ENCODE measurements at places on chromosomes 5 and 9.
A peak's percentile ranks its signal among the peaks of the same experiment; 100 is the strongest.

DNA sequence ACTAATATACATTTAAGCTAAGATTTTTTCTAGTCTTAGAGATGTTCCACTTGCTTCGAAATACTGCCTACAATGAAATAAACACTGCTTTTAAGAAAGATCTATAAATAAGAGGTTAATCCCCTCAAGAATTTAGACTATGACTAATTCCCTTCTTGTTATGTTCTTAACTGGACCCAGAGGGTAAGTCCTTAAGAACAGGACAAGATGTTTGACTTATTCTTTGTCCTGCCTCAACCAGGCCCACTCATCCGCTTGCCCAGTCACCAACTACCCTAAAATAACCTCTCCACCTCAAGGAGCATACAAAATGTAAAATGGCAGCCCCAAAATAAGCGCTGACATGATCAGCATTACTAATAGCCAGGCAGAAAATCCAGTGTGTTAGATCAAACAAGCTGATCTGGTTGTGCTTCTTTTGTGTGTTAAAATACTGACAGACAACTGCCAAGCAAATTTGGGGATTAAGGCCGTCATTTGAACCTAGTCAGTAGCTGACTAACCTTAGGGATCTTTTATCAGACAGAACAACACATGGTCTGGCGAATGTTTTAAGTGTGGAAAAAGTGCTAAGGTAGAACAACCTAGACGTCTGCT is 93.7 kb upstream of the SMC5 start:
- no peak for DNase-seq

GRCh38 chr5:155886311-155887031 is 440.5 kb upstream of the SGCD start:
- DNase-seq = no peak

- DNase-seq = peak; percentile 52
These were observed 7.5 kb downstream of the PFDN1 start for GRCh38 chr5:140295414-140295813.

- DNase-seq = no peak
These were observed 778 bp upstream of the PPP6C start for GRCh38 chr9:125190361-125190801.

- no peak for DNase-seq
These were observed 1080.5 kb upstream of the DMAC1 start for GRCh38 chr9:8880060-8880459.

- no peak for DNase-seq
These were observed 1093.9 kb upstream of the CDH6 start for GRCh38 chr5:30099634-30100033.

GRCh38 chr9:121996783-121997182 is 96.3 kb downstream of the TTLL11 start:
- no peak for DNase-seq

GRCh38 chr9:110949081-110949480 is 89.2 kb downstream of the LPAR1 start:
- DNase-seq = no peak

GRCh38 chr9:118635416-118635815 is 733.8 kb downstream of the BRINP1 start:
- no peak for DNase-seq

DNA sequence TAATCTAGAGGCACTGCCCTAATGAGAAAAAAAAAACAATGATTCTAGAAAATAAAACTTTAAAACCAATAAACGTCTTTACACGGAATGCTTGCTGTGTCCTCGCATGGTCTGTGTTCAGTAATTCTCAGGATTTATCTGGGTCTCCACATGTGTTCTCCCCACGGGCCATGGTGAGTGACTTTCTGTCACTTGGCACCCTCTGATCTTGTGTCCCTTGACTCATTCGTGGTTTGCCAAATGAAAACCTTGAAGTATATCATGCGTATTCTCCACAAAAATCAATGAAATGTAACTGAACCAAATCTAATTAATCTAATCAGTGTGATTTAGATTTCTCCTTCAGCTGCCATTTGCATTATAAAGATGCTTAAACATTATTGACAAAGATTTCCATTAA is 48.0 kb downstream of the UBE2QL1 start:
- DNase-seq = no peak

DNA sequence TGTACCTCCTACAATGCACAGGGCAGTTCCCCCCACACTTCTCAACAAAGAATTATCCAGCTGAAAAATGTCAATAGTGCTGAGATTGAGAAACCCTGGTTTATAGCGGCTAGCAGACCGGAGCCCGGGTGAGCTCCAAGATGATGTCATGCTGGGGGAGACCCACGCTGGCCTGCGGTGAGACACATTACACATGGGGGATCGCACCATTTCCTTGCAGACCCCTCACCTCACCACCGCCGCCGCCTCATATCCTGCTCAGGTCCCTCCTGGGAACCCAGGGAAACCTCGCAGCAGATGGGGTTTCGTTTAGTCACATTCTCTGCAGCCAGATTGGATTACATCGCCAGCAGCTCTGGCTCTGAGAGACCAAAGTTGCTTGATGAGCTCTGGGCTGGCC is 14.7 kb upstream of the TNC start:
- DNase-seq = no peak

DNA sequence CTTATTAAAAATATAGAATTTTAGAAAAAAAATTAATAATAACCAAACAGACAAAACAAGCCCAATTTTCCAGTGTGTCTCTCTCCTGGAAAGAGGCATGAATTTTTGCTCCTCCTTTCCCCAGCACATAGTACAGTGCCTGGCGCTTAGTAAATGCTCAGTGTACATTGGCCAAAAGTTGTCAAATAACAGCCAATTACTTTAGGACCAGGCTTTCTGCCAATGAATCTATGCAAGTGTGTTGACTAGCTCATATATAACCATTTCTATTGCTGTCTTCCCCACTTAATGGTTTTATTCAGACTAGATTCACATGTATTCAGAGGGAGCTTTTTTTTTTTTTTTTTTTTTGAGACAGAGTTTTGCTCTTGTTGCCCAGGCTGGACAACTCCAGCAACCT is 120.1 kb upstream of the CD180 start:
- no peak for DNase-seq

DNA sequence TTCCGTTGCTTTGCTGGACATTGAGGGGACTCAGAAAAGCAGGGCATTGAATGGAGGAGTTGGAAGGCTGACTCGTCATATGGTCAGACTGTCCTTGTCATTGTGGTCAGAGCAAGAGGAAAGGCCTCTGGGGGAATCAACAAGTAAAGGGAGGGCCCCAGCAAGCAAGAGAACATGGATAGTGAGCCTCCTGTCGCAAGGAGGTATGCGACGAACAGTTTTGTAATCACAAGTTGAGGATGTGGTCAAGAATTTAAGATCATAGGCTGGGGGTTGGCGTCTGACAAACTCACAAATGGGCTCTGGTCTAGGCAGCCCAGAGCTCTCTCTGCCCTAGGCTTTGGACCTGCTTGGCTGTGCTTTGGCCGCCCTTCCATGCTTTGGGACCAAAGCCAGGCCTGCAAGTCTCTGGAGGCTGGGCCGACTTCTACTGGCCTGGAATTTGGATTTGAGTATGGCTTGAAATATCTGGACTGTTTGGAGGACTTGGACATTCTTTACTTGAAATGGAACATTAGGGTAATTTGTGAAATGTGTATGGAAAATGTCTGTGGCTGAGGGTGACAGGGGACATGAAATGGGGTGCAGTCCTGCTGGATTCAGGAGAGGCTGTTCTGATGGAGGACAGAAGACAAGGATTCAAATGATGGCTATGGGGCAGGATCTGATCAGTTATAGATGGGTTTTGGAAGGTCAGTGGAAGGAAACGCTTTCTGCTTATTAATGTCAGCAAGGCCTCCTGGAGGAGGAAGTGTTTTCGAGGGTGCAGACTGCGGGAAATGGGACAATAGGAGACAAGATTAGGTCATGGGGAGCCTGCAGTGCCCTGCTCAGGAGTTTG is 19.2 kb upstream of the NDST1 start:
- DNase-seq = peak; percentile 69

DNA sequence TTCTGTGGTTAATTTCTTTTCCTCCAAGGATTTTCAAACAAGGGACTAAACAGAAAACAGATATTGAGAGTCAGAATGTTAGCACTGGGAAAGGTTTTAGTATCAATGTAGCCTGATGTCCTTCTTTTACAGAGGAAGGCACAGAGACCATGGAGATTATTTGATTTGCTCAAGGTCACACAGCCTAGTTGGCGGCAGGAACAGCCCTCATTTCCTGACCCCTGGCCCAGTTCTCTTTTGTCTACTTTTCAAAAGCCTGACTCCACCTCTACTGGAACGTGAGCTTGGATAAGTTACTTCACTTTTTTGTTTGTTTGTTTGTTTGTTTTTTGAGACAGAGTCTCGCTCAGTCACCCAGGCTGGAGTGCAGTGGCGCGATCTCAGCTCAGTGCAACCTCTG is 6.6 kb upstream of the NRG2 start:
- no peak for DNase-seq

GRCh38 chr5:176485176-176485575 is 37.0 kb downstream of the FAF2 start:
- DNase-seq = no peak

DNA sequence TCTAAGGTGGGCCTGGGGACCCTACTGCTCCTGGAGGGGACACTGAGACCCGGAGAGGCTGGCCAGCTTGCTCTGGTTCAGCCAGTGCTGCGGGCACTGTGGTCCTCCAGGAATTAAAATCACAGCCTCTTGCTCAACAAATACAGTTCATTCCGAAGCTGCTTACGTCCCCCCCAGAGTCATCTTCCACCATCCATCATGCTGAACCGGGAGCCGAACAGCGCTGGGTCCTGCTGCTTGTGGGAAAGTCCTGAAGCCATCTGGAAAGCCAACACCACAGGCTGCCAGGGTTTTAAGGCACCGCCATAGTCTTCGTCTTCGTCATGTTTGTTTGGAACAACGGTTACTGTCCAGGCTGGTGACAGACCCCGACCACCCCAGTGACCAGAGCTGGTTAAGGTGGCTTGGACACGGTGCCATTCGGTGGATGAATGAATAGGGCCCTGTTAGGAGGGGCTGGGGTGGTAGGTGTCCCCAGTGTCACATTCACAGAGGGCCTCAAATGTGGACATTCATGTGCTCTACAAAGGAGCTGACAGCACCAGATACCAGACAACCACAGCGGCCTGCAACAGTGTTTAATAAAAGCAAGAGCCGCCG is 81.6 kb upstream of the PHYKPL start:
- no peak for DNase-seq

- no peak for DNase-seq
These were observed 5.3 kb downstream of the ERAP2 start for GRCh38 chr5:96881511-96882115.

- no peak for DNase-seq
These were observed 227.8 kb downstream of the PAPPA start for GRCh38 chr9:116381350-116381749.

DNA sequence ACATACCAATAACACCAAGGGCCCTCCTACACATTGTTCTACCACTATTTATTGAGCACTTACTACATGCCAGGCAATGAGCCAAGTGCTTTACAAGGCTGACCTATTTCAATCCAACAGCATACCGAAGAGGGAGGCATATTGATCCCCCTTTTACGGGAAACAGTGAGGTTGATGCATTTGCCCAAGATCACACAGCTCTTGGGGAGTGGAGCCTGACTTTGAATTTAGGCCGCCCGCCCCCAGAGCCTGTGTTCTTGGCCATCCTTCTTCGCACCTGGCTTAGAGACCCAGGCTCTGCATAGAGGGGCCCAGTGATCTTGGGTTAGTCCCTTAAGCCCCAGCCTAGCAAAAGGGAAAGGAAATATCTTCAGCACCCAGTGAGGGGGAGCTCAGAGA is 158.1 kb upstream of the IER5L start:
- DNase-seq = no peak

DNA sequence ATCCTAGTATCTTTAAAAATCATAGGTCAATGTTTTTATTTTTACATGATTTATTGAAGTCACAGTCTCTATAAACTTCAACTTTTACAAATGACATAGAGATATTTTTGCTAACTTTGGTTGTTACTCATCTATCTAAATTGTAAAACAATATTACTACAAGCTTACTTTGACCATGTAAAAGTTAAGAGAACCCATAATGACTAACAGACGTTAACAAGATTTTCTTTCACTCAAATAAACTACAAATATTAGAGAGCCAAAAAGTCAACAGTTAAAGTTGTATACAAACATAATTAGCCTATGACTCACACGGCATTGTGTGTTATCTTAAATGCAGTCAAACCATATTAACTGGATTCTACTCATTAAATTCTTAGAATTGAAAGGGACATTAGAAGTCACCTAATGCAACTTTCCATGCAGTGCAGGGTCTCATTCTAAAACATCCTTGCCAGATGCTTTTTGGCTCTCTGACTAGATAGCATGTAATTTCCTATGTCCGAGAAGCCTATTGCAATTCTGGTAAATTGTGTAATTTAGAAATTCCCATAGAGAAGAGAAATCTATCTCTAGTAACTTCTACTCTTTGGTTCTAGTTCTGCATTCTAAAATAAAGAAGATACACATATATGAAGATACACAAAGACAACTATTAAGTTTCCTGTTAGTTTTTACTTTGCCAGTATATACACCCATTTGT is 42.2 kb upstream of the UGT3A2 start:
- DNase-seq = peak; percentile 14

- no peak for DNase-seq
These were observed 72.1 kb upstream of the ARAP3 start for GRCh38 chr5:141753971-141754713.

DNA sequence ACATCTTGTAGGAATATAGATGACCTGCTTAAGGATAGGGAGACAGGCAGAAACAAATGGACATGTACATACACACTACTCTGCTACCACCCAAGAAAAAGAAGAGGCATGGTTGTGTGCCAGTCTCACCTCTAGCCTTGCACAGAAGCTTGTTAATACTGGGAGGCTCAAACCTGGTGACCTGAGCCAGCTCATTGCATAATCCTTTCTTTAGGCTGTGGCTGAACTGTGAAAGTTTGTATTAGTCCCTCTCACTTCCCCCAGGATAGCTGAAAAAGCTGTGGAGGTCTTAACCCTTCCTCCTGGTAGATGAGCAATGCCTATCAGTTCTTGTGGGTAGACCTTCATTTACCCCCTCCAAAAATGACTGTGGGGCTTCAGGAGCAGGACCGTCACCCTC is 28.7 kb downstream of the TPD52L3 start:
- DNase-seq = no peak

GRCh38 chr9:107219486-107220077 is 63.5 kb upstream of the RAD23B start:
- no peak for DNase-seq

DNA sequence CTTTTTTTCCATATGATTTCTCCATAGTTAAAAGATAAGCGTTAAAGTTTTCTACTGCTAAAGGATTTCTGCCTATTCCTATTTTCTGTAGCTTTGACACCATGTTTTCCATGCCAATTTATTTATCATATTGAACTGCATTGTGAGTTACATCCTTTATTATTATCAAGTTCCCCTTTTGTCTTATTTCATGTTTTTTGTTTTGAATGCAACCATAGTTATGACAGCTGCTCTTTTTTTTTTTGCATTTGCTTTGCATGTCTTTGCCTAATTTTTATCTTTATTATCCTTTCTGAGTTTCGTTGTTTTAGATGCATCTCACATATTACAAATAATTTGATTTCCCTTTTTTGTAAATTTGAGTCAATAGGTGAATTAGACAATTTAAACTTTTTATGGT is 161.5 kb downstream of the DEPDC1B start:
- DNase-seq = no peak
